NCI-H345 (cell line): ENCODE measurements at places on chromosomes 2 and 18.

GRCh38 chr2:109220860-109221259 lies 91.9 kb downstream of the SH3RF3 start:
- no peak for DNase-seq

GRCh38 chr18:54235871-54236270 lies 11.4 kb upstream of the MBD2 start:
- DNase-seq: no peak

DNA sequence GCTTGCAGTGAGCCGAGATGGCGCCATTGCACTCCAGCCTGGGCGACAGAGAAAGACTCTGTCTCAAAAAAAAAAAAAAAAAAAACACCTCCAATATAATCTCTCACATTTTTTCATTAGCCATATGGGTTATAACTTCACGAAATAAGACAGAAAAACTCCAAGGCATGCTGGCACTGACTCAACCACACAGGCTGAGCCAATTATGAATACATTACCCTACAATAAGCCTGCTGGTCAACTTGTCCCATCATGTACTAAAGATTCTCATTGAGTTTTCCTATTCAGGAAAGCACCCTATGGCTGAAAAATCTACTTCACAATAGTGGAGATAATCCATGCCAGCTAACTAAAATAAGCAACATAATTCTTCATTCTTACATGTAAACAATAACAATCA lies 12.8 kb upstream of the MAP3K20 start:
- no peak for DNase-seq

DNA sequence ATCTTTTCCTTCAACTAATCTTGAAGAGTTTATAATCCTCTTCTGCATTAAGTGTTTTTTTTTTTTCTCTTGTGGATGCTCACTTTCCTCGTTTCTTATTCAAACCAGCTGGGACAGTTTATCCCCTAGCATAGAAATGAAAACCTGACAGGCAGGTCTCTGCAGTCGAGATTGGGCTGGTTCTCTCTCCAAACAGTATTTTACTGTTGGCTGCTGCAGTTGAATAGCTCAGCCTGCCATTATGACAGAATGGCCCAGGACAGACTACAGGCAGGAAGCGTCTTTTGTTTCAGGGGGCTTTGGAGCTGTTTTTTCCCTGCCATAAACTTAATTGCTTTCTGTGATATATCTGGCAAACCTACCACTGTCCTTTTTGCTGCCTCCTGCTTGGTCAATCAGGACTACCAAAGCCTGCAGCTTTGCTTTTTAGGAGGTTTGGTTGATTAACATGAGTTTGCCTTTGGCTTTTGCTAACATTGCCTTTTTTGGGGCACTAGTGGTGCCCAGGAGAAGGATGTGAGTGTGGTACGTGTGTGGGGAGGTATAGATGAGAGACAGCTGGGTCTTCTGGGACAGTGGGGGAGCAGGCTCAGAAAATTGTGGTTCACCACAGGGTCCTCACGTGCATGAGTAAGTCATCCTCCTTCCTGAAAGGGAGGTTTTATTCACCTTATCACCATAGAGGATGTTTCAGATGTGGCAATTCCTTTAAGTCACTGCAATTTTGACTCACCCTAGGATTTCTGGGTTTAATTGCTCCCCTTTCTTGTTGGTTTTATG lies 128.7 kb downstream of the LYPD6B start:
- no peak for DNase-seq

GRCh38 chr18:69000366-69000765 lies 202.5 kb downstream of the CCDC102B start:
- no peak for DNase-seq
